ENCODE measurements at places on chromosomes 6 and 20.

GRCh38 chr6:15627821-15628220, 35.0 kb downstream of the DTNBP1 start:
- no peak for DNase-seq

DNA sequence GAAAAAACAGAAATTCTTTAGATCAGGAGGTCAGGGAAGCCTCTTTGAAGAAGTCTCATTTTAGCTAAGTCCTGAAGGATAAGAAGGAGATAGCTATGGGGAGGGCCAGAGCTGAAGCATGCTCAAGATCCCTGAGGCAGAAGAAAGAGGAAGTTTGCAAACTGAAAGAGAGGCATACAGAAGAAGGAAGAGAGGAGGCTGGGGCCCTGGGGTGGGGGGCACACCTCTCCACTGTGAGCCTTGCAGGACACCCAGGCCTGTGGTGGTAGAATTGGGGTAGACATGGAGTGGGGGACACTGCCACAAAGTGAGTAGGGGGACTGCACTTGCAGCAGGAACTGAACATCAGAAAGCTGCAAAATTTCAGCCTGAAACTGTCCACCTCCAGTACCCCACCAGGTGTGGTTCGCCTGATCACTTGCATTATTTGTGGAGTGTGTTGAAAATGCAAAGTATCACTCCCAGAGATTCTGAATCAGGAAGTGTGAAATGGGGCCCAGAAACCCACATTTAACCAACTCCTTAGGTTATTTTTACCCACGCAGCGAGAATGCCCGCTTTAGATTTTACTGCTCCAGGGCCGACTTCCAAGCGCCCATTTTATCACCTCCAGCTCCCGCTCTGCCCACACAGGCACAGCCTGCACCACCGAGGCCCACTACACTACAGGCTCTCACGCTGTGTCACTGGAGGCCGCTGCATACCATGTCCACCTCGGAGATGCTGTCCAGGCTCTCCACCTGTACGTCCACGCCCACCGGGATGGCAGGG, 44.0 kb downstream of the GABRR2 start:
- DNase-seq = no peak

DNA sequence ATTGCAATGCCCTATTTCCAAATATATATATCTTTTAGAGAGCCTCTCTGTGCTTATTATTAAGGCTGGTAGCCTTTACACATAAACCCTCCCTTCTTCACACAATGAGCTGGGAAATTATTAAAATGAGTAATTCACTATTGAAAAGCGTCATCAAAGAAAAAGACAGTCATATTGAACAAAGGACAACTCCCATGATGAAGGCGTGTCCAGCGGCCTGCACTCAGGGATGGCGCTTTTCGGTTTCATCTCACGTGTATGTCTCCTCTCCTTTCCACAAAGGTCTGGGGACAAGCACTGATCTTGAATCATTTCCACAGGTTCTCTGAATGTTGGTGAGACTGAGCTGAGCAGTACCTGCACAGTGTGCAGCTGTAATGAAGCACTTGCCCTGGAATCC, 3.5 kb downstream of the SERPINB9 start:
- DNase-seq = no peak

DNA sequence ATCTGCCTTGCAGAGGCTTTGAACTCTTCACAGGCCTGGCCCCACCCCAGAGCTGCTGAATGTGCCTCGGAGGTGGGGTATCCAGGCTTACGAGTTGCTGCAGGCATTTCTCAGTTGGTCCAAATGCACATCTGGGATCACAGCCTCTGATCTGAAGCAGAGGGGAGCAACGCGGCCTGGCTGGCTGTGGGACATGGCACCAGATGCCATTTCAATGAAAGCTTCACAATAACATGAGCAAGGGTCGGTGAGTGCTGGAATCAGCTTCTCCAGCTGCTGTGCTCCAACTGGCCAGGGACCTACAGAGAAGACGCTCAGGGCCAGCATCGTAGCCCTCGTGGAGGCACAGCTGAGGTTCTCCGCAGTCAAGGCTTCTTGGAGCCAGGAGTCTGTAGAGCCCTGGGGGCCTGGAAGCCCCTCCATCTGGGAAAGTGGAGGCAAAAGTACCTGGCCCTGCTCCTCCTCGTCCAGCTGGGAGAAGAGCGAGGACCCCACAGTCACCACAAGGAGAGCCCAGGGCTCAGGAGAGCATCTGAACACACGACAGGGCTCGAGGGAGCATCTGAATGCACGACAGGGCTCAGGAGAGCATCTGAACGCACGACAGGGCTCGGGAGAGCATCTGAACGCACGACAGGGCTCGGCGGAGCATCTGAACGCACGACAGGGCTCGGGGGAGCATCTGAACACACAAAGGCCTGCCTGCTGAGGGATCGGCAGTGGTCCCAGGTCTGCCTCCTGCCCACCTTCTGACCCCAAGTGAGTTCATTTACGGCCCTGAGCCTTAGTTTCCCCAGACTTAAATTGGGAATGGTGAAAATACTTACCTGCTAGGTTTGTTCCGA, 165.2 kb downstream of the DLL1 start:
- no peak for DNase-seq

GRCh38 chr6:108888745-108889144, 40.5 kb downstream of the ARMC2 start:
- no peak for DNase-seq

- peak; percentile 40 for DNase-seq
Observed at GRCh38 chr6:44035621-44036020, 91.6 kb downstream of the MRPL14 start.

DNA sequence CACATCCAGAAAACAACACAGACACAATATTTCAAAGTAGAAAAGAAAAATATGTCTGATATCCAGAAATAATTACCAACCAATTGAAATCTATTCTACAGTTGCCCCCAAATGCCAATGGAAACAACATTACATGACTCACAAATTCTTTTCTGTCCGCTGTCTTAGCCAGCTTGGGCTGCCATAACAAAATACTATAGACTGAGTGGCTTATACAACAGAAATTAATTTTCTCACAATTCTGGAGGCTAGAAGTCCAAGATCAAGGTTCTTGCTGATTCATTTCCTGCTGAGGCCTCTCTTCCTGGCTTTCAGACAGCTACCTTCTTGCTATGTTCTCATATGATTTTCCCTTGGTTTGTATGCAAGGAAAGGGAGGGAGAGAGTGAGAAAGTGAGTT, 698.1 kb downstream of the DHX35 start:
- DNase-seq = no peak

GRCh38 chr20:48381353-48382120, 446.3 kb downstream of the PREX1 start:
- DNase-seq = no peak

DNA sequence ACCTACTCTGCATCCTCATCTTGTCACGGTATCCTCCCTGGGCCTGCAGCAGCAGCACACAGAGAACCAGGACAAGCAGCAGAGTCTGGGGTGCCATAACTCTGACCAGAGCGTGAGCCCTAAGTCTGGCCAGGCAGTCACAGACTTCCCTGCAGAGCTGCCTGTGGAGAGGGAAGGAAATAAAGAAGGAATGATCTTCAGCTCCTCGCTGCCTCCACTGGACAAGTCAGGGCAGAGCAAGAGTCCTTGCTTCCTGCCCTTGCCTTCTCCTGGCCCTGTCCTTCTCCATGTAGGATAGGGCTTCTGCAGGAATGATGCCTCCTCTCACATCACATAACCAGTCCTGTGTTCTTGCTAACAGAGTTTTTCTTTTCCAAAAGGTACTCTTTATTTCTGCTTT, 15.9 kb upstream of the WFDC11 start:
- peak; percentile 19 for DNase-seq

GRCh38 chr20:43959920-43960227, 45.2 kb downstream of the TOX2 start:
- no peak for DNase-seq

GRCh38 chr6:149895833-149896271, 2.1 kb downstream of the RAET1E start:
- peak; percentile 91 for DNase-seq

DNA sequence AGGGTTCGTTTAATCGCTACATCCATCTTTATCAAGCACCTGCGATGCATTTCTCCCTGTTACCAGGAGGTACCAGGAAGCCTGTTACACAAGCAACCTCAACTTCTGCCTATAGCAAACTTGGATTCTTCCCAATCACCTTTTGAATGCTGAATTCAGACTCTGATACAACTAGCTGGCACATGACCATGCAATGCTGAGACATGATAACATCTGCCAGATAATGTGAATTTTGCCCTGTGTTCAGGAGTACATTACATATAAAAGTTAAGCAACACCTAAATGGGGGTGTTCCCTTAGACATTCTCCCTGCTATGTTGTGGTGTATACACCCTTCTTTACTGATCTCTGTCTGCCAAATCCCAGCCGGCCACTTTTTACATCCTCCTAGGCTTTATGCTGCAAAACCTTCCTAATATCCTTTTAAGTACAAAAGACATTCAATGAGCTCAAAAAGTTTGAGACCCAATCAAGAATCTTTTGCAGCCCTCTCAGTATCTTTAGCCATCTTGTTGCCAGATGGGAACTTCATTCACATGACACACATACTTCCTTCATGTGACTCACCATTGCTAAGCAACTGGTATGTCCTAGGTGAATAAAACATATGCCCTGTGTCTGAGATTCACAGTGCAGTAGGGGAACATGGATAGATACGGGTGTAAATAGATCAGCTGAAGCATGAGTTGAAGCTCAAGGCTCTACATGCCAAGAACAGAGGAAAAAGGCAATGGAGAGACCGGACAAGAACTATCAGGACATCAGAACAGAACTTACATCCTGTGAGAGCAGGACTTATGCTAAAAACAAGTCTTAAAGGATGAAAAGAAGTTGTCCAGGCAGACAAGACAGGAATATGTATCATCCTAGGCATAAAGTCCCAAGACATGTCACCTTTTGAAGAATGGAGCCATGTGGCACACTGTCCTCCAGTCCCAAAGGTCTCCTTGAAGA, 84.3 kb downstream of the ZHX3 start:
- DNase-seq = peak; percentile 21

DNA sequence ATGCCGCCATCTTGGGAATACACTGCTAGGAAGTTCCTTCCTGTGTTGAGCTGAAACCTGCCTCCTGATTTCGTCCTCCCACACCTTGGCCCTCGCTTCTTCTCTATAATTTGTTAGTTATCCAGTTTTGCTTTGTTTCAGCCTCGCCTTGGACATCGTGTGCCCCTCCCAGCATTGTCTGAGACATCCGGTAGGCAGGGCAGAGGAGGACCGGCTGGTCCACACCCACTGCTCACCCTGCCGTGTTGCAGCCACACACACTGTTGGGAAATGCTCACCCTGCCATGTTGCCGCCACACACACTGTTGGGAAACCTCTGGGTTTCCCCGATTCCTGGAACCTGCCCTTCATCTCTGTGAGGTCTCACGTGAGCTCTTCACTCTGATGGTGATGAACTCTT, 105.1 kb downstream of the CDH4 start:
- no peak for DNase-seq

DNA sequence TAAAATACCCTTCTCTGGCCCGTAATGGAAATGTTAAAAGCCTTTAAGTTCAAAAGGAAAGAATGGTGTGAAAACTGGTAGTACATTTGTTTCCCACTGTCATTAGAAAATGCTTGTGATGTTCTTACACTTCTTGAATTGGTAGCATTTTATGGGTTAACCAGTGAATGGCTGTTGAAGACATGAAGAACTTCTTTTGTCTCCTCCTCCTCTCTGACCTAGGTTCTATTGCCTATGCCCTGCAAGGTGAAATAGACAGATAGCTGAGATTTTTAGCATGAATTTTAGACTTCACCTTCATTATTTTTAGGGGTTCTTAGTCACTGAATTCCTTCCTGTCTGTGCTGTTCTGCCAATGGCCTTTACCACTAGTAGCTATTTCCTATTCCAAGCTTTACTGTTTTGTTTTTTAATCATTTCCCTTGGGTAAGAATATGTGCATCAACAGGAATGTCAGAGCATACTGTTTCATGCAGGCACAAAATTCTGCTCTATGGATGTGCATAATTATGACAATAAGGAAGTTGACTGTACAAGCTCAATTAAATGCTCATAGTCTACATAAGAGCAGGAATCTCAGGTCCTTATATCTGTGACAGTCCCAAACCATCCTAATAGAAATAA, 4.9 kb downstream of the TNFAIP3 start:
- no peak for DNase-seq

GRCh38 chr6:127073222-127073621, 45.2 kb upstream of the RSPO3 start:
- DNase-seq = no peak

DNA sequence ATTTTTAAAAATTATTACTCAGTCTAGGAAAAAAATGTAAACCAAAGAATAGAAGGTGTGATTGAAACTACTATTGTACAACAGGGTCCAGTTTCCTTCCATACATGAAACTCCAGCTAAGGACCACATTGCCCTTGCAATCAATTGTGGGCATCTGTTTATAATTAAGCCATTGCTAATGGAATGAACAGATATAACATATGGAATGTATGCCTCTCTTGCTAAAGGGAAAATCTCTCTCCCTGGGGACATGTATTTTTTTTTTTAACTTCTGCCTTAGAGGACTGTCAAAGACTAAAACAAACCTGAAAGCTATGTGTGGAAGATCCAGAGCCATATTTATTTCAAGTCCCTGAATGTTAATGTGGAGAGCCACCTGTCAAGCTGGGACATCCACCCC, 336.8 kb upstream of the MANEA start:
- peak; percentile 49 for DNase-seq

DNA sequence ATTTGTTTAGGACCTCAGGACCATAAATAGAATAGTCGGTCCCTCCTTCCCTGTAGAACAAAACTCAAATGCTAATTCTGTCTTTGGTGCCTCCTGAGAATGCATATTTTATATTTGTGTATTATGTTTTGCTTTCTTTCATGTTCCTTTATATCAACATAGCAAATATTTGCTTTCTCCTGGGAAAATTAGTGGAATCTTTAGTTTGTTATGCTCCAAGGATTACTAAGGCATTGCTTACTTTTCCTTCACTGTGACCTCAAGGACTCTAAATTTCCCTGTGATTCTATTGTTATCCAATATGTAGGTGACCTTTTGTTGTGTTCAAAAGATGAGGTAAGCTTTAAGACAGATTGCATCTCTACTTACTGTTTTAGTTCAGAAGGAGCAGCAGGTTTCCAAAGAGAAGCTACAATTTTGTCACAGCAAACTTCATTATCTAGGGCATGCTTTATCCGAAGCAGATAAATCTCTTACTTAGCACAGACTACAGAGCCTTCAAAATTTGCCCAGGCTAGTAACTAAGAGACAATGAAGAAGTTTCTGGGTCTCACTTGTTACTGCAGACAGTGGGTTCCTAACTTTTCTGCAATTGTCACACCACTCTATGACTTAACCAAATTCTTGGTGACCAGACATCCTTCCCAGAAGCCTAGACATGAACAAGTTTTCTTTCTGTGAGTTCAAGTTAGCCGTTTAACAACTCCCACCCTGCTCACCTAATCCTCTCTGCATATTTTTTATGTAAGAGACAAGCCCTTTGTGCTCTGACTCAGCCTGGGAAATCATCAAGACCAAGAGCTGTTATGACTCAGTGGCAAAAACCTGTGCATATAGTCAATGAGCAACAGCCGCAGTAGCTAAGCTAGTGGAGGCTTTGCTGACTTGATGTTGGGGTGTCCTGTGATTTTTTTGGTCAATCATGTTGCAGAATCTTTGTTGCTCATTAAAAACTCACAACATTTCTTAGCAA, 378.8 kb downstream of the QKI start:
- DNase-seq = no peak
